CD4-positive, alpha-beta T cell treated with Interleukin-12 subunit alpha and Interleukin-12 subunit beta, for 1 hour (primary cell): ENCODE measurements at places on chromosomes 16 and 17.

- no peak for DNase-seq
Observed at GRCh38 chr17:49787884-49788477, 500 bp upstream of the KAT7 start.

DNA sequence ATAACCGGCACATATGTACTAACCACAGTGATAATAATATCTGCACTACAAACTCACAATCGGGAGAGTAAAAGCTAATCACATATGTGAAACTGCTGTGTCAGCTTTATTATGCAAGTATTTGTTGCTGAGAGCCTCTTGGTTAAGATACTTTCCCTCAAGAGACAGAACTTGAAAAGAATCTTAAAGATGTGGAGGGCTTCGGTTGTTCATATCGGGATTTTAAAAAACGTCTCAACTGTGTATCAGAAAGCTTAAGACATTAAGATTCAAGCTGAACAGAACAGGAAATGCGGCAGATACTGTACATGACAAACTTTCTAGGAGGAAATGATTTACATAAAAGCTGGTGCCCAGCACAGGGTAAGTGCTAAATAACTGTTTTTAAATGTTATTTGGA lies 27.5 kb upstream of the HLF start:
- peak; percentile 34 for DNase-seq

- DNase-seq, result no peak
Observed at GRCh38 chr16:22614271-22614947, 103.7 kb downstream of the NPIPB5 start.

DNA sequence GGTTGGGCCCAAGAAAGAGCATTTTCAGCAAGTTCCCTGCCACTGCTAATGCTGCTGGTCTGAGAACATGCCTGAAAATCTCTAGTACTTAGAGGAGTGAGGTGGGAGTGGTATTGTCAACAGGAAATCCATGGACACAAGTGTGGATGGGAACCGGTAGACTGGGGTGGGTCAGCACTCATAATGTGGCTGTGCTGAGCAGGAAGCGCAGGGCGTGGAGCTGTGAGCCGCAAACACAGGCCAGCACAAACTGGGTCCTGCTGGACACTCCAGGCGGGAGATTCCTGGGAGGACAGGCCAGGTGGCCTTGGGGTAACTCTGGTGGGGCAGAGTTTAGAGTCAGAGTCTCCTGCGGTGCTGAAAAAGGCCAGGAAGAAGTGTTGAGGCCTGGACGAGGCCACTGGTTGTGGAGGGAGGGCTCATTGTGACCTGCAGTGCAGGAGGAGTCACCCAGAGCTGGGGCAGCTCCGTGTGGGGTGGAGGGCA lies 62.6 kb downstream of the BANP start:
- no peak for DNase-seq

DNA sequence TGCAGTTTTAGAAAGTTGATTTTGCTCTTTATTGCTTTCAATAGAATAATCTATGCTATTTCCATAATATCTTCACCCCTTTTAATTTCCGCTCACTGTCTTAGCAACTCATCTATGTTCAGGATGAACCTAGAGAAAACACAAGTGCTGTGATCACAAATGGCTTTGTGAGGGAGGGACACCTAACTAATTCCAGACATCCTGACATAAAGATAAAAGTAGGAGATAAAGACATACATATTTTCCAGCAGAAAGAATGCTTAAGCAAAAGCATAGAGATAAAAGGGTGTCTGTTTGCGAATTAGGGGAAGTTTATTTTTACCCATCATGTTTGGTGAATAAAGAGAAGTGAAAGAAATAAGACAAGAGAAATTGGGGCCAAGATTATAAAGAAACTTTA lies 254.2 kb downstream of the KCNJ2 start:
- no peak for DNase-seq

DNA sequence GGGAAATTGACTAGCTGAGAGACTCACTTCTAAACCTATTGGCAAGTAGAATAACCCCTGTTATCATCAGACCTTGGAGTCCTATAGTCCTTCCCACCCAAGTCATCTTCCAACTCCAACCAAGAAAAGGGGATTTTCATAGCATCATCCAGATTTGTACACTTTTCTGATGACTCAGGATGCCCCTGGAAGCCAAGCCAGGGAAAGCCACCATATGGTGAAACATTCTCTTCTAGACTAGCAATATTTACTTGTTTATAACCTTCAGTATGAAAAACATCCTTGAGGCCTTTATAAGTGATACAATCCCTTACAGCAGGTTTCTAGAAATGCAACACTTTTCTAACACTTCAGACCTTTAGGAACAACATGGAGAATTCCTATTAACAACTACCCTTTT lies 618.8 kb upstream of the CDH11 start:
- no peak for DNase-seq

DNA sequence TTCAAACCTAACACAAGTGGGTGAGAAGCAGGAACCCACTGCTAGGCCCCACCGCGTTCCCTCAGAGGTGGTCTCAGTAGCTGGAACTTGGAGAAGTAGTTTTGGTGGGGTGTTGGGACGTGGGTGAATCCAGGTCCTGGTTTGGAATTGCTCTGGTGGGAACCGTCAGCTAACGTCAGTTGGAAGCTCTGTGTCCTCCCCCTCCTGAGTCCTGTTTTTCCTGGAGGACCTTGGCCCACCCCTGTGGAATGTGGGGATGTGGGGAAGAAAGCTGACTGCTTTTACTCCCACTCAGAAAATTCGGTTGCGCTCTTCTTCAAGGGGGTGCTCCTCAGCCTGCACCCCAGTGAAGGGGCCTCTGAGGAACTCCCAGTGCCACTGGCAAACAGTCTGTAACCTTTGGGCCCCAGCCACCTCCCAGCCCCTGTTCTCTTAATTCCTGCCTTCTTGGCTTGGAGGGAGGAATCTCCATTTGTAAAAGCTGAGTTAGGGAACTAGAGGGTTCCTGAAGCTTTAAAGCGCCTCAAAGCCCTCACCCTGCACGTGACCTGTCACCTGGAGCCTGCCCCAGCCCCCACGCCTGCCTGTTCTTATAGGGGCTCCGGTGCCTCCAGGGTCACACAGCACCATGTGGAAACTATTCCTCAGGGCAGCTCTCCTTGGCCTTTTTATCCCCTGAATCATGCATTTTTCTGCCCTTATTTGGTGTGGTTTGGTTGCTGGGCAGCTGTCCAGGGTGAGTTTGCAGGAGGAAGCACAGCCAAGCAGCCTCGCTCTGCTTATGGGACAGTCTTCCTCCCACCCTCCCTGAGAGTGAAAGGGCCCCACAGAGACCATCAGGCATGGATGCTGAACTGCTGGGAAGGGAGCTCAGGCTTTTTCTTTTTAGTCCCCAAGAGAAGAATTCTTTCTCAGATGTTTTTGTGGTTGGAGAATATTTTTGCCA lies 16.2 kb upstream of the NAGLU start:
- DNase-seq, result no peak
